ENCODE measurements at places on chromosomes 4 and X.

GRCh38 chr4:42566835-42567234 is 90.1 kb downstream of the ATP8A1 start:
- no peak for DNase-seq

- no peak for DNase-seq
Measured at GRCh38 chr4:96497621-96498020, 657.7 kb downstream of the PDHA2 start.

- no peak for DNase-seq
Measured at GRCh38 chr4:28548136-28548535, 1687.5 kb downstream of the STIM2 start.

GRCh38 chr4:85125688-85126087 is 159.2 kb upstream of the WDFY3 start:
- no peak for DNase-seq

DNA sequence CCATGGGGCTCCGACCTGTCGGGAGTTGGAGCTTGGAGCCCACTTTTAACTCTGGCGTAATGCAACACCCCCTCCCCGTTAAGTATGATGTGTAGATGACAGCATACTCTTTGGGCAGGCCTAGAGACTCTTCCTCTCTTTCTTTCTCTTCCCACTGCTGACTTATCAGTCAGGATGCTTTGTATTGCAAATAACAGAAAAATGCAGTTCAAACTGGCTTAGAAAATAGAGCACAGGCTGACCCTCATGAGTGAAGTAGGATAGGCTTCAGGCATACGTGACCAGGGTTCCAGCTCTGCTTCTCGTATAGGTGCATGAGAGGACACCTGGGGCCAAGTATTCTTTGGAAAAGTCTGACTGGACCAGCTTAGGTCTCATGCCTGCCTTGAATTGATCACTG is 23.3 kb upstream of the RNF4 start:
- no peak for DNase-seq

DNA sequence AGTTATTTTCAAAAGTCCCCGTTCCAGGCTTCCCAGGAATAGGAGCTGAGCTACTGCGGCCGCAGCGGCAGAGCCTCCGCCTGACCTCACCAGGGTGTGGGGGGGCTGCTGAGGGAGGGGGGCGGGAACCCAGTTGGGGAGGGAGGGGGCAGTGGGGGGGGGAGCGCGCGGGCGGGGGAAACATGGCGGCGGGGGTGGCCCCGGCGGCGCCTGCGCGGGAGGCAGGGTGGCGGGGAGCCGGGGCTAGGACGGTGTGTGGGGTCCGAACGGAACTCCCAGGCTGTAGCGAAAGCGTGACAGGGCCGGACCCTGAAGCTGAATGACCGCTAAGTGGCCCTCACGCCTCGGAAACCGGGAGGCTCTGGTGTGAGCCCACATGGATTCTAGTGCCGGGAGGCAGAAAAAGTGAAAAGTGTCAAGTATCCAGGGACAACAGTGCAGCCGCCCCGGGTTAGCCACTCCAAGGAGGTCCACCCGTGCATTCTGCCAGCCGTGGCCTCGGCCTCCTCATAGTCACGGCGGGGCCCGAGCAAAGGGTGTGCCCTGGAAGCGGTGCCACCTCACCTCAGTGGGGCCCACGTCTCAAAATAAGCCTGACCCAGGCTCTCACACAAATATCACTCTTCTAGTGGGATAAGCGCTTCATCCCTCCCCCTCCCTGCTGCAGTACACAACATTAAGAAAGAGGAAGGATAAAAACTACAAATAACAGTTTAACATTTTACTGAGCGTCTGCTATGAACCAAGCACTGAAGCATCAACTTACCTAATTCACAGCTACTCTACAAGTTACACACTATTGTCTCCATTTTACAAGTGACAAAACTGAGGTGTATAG is at the start of gene KLHL13:
TSS of gene KLHL13 (minus strand) at position 98 of the 838 bp plus-strand sequence. CDS start 88,337 bp downstream, outside the sequence.
- peak; percentile 2 for DNase-seq

GRCh38 chr4:152896811-152897210 is 39.3 kb upstream of the FHDC1 start:
- no peak for DNase-seq
